Amniotic stem cell (primary cell): ENCODE measurements at places on chromosomes 2 and 18.

GRCh38 chr18:56709463-56709862 lies 58.3 kb downstream of the WDR7 start:
- DNase-seq: peak; percentile 26

- no peak for DNase-seq
These were observed 38.2 kb downstream of the LCT start for GRCh38 chr2:135798762-135799161.

- no peak for DNase-seq
These were observed 42.2 kb downstream of the THNSL2 start for GRCh38 chr2:88212251-88212790.

- DNase-seq: no peak
These were observed 87.8 kb downstream of the MAP2 start for GRCh38 chr2:209511637-209512036.

DNA sequence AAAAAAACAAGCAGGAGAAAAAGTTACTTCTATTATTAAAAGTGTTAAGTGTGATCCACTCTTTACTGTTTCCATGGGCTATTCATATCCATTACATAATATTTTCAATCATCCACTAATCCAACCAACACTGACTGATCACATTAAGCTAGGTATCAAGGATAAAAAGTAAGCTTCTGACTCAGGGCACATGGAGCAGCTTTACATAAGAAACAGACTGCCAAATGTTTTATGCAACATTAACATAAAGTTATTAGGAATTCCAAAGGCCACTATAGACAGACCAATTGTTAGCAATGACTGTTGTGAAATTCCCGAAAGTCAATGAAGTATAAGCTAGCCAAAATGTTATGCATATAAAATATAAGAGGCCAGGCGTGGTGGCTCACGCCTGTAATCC lies 277.6 kb downstream of the ZEB2 start:
- DNase-seq: no peak

- DNase-seq: no peak
These were observed 230.1 kb upstream of the PXDN start for GRCh38 chr2:1974397-1974796.

- no peak for DNase-seq
These were observed 11.0 kb upstream of the ANKRD29 start for GRCh38 chr18:23673725-23674124.

DNA sequence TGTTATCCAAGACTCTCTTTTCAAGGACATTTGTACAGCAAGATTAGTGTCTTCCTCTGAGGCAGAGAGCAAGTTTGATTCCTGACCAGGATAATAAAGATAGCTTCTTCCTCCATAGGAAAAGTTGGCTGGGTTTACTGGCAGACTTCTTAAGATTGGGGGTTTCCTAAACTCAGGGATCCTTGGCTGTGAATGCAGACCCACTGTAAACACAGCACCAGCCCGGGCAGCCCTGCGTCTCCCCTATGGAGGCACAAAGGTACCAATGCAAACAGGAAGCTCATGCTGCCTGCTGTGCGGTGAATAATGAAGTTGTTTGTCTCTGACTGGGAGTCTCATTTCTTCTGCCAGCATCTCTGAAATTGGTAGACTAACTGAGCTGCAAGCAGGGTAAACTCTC lies 96.2 kb upstream of the ARHGAP28 start:
- no peak for DNase-seq

GRCh38 chr2:8548619-8549150 lies 133.2 kb upstream of the ID2 start:
- no peak for DNase-seq

DNA sequence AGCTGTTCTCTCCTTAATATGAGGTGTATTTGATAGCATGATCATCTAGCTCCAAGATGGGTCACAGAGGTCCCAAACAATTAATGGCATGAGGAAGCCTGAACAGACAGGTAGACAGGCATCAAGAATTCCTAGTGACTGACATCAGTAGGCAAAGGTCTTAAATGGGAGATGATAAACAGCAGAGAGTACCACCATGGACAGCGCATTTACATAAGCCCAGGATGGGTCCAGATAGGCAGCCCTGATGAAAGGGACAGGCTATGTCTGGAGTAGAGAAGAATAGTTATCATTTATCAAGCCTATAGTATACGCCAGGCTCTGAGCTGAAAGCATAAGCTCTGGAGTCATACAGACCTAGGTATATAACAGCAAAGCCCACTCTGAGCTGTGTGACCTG lies 434.7 kb upstream of the SETBP1 start:
- no peak for DNase-seq

GRCh38 chr2:18825838-18826237 lies 236.5 kb upstream of the NT5C1B start:
- DNase-seq: no peak

GRCh38 chr2:56985609-56986008 lies 801.8 kb downstream of the CCDC85A start:
- no peak for DNase-seq

GRCh38 chr18:28030458-28030857 lies 146.5 kb downstream of the CDH2 start:
- no peak for DNase-seq

GRCh38 chr2:29485117-29485516 lies 369.9 kb downstream of the CLIP4 start:
- DNase-seq: no peak

DNA sequence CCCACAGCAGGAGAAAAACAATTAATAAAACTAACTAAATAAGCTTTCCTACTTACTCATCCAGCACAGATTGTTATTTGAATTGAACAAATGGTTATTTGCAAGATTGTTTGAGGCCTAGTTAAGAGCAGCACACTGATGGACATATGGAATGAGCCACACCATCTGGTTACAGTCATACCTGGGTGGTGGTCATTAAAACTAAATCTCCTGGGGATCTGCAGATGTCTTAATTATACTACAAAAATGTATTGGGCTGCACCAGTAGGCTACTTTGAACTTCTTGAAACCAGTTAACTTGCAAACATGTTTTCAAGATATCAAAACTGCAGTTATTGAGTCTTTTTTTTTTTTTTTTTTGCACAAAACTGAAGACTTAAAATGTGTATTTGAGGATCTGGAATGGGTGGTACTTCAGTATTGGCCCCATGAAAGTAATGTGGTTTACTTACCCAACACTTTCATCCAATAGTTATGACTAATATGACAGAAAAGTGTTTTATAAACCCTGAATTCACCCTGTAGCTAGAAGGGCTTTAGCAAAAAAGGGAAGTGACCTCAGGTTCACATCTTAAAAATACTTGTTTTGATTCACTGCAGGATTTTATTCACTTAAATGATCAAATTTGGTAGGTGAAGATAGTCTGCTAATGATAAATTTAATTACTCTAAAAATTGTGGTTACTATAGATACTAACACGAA lies 10.8 kb downstream of the AGFG1 start:
- DNase-seq: no peak

DNA sequence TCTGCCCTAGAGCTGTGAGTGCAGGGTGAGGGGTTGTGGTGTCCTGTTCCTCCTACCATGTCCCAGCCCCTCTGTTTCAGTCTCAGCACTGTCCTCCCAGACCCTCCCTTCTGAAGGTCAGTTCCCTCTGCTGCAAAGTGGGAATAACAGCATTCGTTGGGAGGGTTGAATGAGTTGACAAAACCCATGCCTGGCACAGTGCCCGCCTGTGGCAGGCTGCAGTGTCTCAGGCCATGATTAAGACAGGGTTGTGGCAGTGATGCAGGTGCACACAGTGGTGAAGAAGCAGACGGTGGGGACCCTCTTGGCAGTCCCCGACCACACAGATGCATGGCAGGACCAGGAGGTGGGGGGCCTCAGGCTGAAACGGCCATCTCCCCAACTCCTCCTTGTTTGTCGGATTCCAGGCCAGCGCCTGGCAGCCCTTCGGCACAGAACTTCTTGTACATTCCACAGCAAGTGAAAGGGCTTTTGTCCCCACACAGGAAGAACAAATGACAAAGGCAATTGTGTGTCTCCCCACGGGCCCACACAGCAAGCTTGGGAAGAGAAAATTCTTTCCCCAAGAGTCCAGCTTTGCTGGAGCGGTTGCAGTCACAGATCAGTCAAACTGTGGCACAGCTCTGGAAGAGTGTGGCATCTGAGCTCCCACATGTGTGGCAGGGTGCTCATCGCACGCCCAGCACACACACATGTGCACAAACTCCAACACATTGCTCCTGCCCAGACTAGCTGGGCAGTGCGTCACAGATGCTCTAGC lies 92.0 kb upstream of the MSH2 start:
- DNase-seq: no peak

DNA sequence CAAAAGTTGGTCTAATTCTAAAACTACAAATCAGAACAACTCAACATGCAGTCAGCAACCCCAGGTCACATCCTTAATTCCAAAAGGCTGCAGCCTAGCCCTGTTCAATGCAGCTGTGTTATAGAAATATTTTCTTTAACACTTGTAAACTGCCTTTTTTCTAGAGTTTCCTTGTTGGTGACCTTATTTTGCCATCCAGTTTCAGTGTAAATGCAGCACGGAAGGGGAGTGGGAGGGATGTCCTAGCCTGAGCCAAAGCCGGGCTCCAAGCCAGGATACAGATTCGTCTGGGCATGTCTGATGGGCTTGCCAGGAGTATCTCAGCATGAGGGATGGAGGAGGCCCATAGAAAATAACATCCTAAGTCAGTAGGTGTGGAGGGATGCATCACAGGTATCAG lies 17.7 kb upstream of the SP3 start:
- no peak for DNase-seq

DNA sequence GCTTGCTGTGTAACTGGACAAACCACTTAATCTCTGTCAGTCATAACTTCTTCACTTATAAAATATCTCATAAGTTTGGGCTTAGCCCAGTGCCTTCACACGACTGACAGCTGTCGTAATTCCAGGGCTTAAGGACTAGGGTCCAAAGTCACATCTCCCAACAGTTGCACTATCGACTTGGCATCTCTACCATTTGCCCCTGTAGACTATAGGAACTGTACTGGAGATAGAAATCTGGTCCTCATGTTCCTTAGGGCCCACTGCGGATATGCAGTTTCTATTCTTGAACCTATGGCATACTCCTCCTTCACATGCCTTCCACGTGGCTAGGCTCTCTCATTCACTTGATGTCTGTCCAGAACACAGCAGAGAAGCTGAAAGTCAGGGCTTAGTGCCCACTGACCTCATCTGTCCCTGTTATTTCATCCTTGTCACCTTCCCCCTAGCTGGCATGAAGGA lies 2.7 kb downstream of the ABHD1 start:
- no peak for DNase-seq

GRCh38 chr2:11930211-11930761 lies 183.9 kb downstream of the LPIN1 start:
- DNase-seq: no peak

GRCh38 chr18:46868169-46868921 lies 49.0 kb downstream of the PIAS2 start:
- DNase-seq: no peak

DNA sequence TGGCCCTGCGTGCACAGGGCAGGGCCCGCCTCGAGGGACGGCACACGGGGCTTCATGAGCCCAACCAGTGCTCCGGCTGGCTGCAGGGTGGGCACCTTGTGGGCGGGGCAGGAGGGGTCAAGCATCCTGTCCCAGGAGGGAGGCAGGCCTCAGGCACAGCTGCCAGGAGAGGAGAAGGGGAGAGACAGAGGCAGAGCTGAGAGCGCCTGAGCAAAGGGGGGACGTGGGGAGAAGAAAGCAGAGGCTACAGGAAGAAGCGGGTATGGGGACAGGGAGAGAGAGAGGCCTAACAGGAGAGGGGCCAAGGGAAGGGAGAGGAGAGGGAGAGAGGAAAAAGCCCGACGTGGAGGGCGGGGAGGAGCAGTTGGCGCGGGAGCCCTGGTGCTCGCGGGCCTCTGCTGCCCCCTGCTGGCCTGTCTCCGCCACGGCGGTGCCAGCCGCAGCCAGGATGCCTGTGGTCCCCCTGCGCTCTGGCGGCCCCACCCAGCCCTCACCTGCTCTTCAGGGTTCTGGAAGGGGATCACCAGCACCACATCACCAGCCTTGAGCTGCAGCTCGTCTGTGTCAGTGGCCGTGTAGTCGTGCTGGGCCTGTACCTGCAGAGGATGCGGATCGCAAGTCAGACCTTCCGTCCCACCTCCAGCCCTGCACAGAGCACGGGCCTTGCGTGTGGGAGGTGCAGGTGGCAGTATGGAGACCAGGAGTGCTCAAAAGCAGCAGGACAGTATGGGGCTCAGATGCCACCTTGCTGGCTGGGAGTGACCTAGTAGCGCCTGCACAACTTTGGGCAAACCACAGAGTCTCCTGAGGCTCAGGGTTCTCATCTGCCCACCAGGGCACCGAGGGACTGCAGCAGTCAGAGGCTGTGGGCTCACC lies 56.8 kb downstream of the BIN1 start:
- DNase-seq: peak; percentile 21

DNA sequence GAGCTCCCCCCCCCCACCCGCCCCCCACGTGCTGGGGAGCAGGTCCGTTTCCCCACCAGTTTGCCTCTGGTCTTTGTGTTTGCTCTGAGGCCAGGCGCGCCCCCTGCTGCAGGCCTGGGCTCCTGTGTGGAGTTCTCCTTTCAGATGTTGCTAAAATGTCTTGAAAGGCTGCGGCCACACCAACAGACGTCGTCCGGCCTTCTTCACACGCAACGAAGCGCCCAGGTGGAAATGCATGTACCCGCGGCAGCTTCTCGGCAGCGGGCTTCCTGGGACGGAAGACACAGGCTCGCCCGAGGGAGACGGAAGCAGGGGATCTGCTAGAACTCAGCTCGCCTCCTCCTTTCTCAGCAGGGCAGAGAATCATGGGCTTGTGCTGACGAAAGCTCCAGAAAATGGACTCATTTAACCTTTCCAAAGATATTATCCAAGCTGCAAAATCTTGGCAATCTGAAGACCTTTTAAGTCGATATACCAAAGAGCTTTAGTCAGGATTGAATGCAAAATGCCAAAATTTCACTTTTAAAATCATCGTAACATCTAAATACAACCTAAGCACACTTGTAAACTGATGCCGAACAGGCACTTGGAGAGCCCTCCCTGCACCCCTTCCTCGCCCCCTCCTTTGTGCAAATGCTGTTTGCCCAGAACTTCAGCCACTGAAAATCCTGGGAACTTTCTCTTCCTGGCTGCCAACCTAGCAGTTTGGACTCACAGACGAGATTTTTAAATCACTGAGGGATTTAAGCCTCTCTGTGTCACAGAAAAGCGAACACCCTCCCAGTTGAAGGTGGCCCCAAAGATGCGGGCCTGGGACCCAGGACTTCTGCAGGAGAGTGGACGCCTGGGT lies 125.5 kb upstream of the ZNF516 start:
- peak; percentile 45 for DNase-seq

DNA sequence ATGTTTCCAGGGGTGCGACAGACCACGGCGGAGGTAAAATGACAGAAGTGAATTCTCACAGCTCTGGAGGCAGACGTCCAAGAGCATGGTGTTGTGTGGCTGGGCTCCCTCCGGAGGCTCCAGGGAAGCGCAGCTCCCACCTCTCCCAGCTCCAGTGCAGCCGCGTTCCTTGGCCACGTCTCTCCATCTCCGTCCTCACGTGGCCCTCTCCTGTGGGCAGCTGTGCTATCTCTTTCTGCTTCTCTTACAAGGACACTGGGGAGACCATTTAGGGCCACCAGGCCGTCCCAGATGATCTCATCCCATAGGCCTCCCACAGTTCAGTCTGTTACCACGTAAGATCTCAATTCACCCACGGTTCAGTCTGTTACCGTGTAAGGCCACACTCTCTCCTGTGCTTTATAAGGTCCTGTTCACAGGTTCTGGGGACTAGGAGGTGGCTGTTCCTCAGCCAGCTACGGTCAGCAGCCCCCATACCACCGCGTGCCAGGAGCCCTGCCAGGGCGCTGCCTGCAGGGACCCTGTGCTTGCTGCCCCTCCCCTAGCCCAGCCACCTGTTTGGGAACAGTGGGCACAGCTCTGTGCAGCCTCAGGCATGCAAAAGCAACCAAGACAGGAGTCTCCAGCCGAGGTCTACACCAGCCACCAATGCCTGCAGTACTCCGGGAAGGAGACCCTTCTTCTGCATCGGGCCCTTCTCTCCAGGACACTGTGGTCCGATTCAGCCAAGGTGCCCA lies 2.9 kb upstream of the MAB21L4 start:
- no peak for DNase-seq

GRCh38 chr2:37350034-37350433 lies 5.6 kb downstream of the QPCT start:
- DNase-seq: no peak
